CD8-positive, alpha-beta memory T cell (primary cell): ENCODE measurements at places on chromosomes 1 and 21.

DNA sequence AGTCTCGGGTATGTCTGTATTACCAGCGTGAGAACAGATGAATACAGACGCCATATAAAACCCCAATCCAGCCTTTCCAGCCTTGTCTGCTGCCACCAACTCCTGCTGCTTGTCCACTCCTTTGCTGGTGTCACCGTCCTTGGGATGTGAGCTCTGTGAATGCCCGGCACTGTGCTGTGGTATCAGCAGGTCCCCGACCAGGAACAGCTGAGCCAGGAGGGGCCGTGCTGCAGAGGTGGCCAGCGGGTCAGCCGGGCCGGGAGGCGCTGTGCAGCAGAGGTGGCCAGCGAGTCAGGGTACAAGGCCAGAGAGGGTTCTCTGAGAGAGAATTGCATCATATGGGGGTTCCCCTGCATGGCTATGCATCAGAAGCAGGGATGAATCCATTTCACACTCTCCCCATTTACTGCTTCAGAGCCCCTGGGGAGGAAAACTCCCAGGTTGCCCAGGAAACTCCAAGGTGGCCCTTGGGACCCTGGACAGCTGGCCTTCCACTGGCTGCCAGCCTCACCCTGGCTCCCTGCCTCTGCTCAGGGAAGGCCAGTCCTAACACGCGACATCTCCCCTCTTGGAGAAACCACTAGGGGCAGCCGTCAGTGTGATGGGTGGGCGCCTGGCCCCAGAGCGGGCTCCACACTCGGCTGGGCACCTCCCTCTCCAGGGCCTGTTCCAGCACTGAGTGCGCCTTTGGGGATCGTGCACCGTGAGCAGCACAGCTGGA, 122.4 kb upstream of the COL6A1 start:
- no peak for DNase-seq

DNA sequence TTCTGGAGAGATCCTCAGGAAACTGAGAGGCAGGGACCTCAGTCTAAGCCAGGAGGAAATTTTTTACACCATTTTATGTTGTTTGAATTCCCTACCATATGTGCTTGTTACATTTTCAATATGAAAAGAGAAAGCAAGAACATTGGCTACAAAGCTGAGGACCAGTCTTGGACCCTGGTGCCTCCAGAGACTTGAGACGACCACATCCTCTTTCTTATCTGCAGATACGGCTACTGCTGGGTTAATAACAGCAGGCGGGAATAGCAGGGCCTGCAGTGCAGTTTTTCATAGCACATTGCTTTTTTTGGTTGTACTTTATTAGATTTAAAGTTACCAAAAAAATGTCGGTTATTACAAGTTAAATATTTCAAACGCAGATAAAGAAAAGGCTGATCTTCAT, 3.9 kb downstream of the KDM4A start:
- no peak for DNase-seq

GRCh38 chr1:160541622-160542302, 18.7 kb upstream of the SLAMF6 start:
- no peak for DNase-seq

GRCh38 chr1:29227511-29227910, 3.2 kb downstream of the MECR start:
- no peak for DNase-seq

DNA sequence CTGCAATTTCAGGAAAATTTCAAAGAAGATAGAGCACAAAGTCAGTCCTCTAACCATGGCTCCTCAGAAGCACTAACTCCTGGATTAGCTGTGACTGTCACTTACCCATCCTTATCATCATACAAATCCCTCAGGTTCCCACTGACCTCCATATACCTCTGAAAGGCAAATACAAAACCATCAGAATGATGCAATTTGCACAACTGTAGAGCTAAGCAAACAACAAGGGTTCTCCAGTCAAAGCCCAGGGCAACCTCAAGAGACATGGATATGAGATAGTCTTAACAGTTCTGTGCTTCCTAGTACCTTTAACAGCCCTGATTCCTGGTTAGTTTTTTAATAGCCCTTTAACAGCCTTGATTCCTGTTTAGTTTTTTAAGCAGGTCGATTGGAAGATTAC, 2.1 kb downstream of the SF3A3 start:
- DNase-seq: no peak

GRCh38 chr1:99728494-99729235, 37.8 kb downstream of the FRRS1 start:
- no peak for DNase-seq

DNA sequence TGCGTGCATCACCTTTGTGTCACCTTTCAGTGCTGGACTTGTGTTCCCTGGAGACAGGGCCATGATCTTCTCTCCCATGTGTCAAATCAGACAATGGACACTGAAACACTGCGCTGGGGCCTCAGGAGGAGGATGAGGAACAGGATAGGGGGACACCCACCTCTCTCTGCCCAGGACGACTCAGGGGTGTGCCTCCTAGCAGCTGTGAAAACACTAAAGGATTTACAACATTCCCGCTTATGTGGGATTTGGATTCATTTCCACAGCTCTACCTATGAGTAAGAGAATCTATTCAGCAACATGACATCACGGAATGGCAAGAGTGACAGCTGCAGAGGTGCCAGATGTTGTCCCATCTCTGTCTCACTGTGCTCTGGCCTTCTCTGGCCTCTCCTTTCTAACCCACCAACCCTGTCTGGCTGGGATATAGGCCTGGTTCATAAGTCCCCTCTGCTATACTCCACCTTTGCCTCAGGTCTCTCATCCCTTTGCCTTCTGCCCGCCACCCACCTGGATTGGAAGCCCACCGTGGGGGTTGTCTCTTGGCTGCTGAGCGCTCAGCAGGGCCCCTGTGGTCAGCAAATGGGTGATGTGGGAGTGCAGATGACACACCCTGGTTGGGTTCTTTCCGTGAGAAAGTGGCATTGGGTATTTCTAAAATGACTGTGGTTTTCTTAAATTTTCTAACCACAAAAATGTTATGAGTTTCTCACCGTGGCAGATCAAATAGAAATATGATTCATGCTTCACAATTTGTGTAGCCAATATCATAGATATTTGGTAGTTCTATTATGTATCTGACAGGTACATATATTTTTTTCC, 47.1 kb upstream of the TLR5 start:
- DNase-seq: peak; percentile 30

- no peak for DNase-seq
These were observed 261.1 kb downstream of the SIPA1L2 start for GRCh38 chr1:232368821-232369321.

- no peak for DNase-seq
These were observed 388.2 kb downstream of the USP25 start for GRCh38 chr21:16117851-16118590.

- DNase-seq: no peak
These were observed 594.1 kb downstream of the PTPRU start for GRCh38 chr1:29830383-29830782.

GRCh38 chr1:158564608-158565007, 5.8 kb downstream of the OR6P1 start:
- DNase-seq: no peak

DNA sequence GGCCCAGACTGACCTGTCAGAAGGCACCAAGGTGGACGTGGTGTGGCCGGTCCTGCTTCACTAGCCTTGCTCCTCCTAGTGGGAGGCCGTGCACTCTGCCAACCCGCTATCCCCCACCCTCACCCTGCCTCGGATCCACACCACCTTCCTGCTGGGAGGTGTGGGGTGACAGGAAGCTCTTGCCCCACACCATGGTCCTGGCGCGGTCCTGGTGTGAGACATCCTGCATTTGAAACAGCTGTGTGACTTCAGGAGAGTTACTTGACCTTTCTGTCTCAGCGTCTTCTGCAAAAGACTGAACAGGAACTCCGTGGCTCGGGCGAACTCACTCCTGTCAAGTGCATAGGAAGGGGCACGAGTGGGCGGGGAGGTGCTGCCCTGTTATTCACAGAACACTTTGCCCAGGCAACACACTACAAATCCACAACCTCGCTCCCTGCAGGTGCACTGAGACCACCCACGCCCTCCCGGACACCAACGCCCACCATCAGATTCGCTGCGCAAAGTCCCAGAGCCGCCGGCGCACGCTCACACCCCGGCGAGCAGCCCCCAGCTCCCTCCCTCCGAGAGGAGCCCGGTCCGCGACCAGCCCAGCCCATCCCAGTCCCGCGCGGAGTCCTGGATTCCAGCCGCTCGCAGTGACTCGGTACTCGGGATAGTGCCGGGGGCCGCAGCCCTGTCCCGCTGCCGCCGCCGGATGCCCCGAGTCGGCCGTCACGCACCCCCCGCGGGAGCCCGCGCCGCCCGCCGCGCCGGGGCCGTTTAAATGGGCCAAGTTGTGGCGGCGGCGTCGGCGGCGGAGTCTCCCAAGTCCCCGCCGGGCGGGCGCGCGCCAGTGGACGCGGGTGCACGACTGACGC, at the start of gene SAMD11:
Gene SAMD11 (plus strand): TSS at position 793 of the 860 bp plus-strand sequence. CDS start 509 bp downstream, outside the sequence.
- DNase-seq: peak; percentile 59

GRCh38 chr1:161162052-161162451, 2.8 kb downstream of the USP21 start:
- DNase-seq: no peak

GRCh38 chr1:170929412-170929834, 5.9 kb upstream of the MROH9 start:
- no peak for DNase-seq

DNA sequence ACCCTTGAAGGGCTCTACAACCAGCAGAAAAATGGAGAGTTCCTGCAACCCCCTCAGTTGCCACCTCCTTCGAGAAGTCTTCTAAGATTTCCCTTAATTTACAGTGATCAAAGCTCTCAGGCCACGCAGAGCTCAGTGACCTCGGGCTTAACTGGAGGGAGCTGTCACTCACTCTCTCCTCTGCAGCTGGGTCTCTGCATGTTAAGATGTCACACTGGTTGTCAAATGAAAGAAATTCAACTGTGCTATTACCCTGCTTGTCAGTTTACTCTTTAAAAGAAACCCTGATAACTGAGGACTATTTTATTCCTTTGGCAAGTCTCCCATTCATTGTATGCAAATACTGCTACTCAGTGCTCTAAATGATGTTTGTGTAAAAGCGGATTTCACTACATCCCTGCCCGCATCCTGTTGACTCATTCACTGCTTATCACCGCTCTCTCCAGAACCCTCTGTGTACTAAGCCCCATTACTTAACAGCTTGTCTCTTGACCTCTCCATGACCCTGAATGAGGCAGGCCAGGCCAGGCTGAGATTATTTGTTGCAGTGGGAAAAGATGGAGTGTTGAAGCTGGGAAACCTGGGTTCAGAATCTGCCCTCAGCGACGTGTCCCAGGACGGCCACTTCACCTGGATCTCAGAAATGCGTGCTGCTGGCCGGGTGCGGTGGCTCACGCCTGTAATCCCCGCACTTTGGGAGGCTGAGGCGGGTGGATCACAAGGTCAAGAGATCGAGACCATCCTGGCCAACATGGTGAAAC, 13.7 kb downstream of the DHRS3 start:
- DNase-seq: peak; percentile 50

GRCh38 chr1:56439610-56440264, 139.6 kb downstream of the PLPP3 start:
- DNase-seq: no peak

DNA sequence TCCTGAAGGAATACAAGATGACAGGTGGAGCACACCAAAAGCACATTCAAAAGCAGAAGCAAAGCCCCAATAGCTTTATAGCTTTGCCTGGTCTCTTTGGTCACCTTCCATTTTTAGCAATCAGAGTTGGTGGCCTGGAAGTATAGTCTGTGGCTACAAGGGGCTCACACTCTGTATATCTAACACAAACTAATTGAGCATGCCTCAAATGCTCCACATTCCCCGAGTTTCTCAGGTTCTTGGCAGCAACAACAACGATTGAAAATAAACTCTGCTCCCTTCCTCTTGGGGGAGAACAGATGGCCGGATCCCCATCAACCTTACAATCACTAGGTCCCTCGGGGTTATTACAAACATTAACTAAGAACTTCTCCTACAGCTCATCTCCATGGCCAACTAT, 24.9 kb upstream of the TADA1 start:
- DNase-seq: no peak

- no peak for DNase-seq
These were observed 47.2 kb downstream of the LAMC1 start for GRCh38 chr1:183070234-183070922.

- no peak for DNase-seq
These were observed 64.6 kb upstream of the GJB5 start for GRCh38 chr1:34690269-34690668.

DNA sequence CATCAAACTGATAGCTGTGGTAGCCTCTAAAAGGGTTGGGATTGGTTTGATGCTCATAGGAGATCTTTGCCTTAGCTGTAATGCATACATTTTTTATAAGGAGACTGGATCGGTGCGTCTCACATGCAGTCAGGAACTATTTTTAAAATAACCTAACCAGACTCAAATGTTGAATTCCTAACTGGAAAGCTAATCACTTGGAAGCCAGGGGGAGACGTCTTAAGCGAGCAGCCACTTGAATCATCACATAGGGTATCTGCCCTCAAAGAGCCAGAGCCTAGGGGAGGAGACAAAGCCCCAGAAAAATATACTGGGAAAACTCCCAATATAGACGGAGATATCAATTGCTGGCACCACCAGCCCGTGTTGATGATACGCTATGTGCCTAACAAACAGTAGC, 61.7 kb upstream of the PUM1 start:
- no peak for DNase-seq

DNA sequence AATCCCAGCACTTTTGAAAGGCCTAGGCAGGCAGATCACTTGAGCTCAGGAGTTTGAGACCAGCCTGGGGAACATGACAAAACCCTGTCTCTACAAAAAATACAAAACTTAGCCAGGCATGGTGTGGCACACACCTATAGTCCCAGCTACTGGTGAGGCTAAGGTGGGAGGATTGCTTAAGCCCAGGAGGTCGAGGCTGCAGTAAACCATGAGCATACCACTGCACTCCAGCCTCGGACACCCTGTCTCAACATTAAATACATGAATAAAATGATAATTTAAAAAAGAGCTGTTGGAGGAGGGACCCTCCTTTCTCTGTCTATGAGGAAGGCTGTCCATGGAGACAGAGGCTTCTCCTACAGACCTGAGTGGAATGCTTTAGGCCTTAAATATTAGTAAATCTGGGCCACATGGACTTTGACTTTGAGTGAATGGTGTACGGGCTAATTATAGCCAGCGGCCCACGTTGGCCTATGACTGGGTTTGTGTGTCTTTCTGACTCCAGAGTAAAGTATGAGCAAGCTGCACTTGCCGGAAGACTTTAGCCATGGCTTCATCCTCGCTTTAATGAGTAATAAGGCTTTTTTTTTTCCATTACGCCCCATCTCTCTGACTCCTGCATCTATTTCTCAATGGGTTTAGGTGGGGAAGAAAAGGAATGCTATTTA, 21.3 kb downstream of the RAB3B start:
- DNase-seq: no peak

DNA sequence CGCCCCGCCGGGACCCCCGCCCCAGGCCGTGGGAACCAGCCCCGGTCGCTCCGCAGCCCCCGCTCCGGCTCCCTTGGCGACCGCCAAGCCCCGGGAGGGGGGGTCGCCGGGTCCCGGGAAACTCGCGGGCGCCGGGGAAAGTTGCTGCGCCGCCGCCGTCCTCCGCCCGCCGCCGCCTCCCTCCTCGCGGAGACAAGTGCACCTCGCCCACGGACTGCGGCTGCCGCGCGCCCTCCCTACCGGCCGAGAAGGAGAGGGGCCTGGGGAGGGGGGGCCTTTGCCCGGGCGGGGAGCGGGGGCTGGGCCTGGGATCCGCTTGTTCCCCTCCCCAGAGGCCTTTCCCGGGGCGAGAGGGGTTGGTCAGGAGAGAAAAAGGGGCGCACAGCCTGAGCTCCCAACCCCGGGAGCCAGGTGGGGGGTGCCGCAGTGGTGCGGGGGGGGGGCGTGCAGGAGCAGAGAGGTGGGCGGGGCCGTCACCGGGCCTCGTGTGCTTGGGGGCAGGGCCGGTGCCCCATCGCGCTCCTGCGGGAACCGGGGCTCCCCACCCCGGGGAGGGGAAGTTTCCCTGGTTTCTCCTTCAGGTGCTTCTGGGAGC, 592 bp downstream of the AGRN start:
- DNase-seq: no peak
